ENCODE measurements at places on chromosomes 1 and 21.

DNA sequence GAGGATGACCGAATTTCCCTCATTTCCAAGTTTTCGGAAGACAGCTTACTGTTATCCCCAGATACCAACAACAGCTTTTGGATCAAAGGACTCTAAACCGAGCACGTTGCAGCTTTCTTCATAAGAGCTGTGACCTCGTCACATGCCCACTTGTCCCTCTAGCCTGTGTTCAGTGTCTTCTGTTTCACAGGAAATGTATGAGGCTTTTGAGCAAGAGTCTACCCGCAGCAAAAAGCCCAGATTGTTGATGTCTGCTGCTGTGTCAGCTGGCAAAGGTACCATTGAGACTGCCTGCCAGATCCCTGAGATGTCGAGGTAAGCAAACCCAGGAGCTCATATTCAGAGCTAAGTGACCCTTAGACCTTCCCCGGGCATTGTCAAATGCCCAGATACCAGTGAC, 24.1 kb downstream of the CHI3L2 start:
- no peak for DNase-seq

DNA sequence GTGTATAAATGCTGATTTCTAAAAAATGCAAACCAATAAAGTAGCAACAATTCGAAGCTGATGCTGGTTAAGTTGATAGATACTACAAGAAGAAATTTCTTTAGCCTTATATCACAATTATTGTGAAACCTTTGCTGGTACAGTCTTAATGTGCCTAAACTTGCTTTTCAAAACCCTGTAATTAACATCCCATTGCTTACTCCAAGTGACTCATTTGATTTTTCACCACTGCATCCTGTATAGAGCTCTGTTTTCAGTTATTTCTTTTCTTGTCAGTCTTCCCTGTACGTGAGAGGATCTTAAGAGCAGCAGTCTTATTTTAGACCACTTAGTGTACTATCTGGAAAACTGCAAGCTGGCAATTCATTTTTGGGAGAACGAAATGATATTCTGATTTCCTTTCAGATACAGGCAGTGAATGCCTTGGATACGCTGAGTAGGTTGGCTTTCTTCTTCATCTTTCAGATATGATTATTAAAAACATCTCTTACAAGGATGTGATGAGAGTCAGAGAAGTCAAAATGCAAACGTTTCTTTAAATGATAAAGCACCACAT, 210.3 kb downstream of the KCTD3 start:
- peak; percentile 50 for DNase-seq

GRCh38 chr1:8472668-8473067, 154.8 kb downstream of the SLC45A1 start:
- no peak for DNase-seq

DNA sequence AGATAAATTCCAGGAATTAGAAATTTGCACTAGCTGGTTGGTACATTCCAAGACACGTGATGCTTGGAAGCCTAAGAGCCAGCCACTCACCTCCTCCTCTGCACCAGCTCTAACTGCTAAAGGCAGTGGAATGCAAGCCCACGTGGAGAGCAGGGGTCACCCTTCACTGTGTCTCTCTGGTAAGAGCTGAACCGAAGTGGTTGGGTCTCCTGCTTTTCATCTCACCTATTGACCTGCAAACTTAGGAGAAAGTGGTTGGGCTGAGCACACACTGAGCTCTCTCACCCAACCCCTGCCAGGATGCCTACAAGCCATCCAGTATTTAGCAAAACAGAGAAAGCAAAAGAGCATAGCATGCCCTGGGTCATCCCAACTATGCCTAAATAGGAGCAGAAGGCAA, 19.3 kb downstream of the HAO2 start:
- DNase-seq = no peak

- no peak for DNase-seq
Measured at GRCh38 chr1:198620951-198621824, 17.7 kb upstream of the PTPRC start.

GRCh38 chr1:111643097-111643496, 23.5 kb downstream of the RAP1A start:
- DNase-seq = no peak

GRCh38 chr1:110615548-110616130, 9.5 kb upstream of the KCNA2 start:
- peak; percentile 70 for DNase-seq

DNA sequence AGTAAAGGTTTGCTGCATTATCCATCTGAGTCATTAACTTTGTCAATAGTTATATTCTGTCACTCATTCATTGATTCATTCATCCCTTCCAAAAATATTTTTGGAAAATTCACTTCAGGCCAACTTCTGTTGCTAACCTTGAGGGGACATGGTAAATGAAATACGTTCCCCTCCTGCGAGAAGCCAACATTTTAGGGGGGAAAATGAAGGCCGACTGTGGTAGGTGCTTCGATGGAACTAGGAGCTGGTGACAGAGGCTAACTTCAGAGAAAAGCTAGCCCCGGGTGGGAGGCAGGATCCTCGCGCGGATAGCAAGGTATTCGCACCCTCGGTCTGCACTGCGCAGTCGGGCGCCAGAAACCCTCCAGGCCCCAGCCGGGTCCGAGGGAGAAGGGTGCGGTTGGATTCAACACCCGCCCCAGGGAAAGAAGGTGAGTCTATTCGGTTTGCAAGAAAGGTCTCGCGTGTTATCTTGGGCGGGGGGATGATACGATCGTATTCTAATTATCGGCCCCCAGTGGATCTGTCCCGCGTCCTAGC, 646 bp upstream of the RRP15 start:
- DNase-seq = no peak

DNA sequence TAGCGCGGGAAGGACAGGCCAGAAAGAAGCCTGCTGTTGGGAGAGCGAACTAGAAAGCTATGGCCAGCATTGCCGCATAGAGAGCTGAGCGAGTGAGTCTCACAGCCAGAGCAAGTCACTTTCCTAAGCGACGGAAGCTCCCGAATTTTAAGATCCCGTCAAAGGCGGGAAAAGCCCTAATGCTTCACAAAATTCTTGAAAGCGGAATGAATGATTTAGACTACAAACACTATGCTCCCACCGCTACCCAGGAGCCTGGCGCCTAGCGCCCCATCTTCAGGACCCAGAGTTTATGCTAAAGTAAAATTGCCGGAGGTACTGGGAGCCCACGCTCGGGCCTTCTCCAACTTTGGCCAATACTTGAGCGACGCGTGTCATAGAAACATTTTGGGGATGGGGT, 409.9 kb upstream of the ESRRG start:
- DNase-seq = no peak

- no peak for DNase-seq
Measured at GRCh38 chr1:22139817-22140216, 3.1 kb downstream of the WNT4 start.

DNA sequence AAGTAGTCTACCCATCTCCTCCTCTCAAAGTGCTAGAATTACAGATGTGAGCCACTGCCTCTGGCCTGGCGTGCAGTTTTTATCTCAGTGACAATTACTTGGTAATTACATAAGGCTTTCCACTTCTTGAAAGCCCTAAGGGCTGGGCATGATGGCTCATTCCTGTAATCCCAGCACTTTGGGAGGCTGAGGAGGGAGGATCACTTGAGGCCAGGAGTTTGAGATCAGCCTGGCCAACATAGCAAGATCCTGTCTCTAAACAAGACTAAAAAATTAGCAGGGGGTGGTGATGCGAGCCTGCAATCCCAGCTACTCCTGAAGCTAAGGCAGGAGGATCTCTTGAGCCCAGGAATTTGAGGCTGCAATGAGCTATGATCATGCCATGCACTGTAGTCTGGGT, 7.7 kb downstream of the HHAT start:
- no peak for DNase-seq

- DNase-seq = no peak
Measured at GRCh38 chr1:213131851-213132655, 81.0 kb downstream of the RPS6KC1 start.

- DNase-seq = no peak
Measured at GRCh38 chr21:28791595-28792282, 200.9 kb downstream of the LTN1 start.

- no peak for DNase-seq
Measured at GRCh38 chr1:119235120-119235519, 94.7 kb upstream of the WARS2 start.

- no peak for DNase-seq
Measured at GRCh38 chr1:43729816-43730463, 22.6 kb downstream of the ST3GAL3 start.

GRCh38 chr1:192630521-192631287, 5.2 kb upstream of the RGS13 start:
- no peak for DNase-seq

GRCh38 chr1:183879966-183880365, 75.0 kb downstream of the RGL1 start:
- DNase-seq = no peak

GRCh38 chr1:226634166-226634588, 85.6 kb downstream of the STUM start:
- DNase-seq = peak; percentile 79

GRCh38 chr21:37063433-37063832, 9.4 kb downstream of the PIGP start:
- no peak for DNase-seq

DNA sequence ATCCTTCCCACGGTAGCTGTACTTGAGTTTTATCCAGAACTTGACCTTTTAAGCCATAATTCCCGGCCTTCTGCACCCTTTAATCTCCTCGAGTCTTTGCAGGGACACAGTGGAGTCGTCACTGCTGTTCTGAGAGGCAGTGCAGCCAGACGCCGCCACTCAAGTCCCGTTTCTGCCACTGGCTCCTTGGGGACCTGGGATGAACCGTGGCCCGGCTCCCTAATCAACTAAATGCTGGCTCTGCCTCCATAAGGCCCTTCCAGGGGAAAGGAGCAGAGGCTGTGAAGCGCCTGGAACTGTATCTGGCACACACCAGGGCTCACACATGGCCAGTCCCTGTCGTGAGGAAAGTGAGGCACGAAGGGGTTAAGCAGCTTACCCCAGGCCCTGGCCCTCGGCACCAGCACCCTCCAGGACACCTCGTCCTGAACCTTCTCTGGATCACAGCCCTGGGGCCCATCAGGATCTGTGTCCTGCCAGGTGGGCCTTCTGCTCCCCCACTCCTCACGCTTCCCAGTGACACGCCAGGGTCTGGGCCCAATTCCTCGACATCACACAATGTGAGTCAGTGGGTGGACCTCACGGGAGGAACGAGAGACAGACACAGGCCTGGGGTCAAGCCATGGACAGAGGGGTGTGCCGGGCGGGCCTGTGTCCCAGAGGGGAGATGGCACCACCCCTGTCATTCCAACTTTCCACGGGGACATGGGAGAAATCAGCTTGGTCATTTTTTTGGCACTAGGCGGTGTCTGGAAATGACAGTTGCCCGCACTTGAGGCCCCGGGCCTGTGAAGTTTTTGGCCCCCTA, 23.5 kb upstream of the C1orf174 start:
- DNase-seq = no peak

DNA sequence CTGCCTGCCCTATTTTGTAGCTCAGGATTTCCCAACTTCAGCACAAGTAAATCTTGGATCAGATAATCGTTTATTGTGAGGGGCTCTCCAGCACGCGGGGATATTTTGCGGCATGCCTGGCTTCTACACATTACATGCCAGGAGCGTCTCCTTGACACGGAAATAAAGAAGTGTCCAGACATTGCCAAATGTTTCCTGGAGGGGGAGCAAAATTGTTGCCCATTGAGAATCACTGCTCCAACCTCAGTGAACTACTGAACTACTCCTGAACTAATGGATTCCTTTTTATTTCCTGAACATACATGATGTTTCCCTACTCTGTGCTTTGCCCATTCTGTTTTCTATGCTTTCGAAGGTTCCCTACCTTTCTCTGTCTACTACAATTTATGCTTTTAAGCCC, 1359.1 kb upstream of the ADGRL2 start:
- DNase-seq = no peak

DNA sequence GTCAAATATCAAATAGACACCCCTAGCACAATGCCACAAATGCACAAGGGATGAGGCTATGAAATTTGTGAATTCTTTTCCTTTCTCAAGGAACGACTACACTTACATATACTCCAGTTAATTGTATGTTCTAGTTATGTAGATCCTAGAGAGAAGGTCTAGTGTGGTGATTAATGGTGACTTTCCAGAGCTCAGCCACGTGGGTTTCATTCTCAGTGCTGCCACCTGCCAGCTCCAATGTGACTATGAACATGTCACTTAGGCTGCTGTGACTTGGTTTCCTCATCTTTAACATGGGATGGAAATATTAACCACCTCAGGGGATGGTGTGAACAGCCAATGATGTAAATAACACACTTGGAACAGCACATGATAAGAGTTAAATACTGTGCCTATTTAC, 138.3 kb downstream of the APP start:
- DNase-seq = no peak

GRCh38 chr1:6401673-6402072, 8.1 kb upstream of the ACOT7 start:
- no peak for DNase-seq

DNA sequence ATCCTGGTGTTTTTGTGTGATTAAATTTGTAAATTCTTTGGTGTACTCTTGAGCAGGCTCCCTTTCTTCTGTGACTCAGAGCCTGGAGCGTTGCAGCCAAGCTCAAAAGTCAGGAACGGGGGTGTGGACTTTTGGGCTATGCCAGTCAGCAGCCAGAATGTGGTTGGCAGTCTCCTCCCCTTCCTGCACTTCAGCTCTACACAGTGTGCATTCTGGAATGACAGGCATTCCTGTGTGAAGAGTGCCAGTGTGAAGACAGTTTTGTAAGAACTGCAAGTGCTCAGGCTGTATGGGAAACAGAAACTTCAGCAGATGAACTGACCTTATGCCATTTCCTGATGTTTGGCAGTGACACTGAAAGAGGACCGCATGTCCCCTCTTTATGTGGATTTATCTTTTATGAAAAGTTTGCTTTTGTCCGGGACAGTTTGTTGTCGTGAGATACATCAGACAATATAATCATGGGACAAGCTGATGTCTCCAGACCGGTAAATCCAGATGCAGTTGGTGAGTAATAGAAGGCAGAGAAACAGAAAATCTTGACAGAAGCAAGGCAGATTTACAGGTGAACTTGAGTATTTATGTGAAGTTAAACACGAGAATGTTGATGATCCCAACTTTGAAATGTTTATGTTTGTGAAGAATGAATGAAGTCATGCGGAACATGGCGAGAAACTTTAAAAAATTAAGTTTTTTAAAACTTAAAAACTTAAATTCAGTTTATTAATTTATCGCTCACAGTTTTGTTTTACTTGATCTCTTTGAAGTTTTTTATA, 67.7 kb upstream of the RCC1 start:
- DNase-seq = peak; percentile 91

DNA sequence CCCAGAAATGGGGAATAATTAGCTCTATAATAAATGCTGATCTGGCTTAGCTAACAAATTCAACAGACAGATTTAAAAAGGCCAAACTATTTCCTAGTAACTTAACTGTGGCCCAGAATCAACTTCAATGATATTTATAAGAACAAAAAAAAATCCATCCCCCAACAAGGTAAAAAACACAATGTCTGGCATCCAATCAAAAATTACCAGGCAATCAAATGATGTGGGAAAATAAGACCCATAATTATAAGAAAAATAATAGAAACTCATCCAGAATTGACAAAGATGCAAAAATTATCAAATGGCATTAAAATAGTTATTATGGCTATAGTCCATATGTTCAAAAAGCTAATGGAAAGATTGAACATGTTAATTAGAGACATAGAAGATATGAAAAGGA, 42.4 kb upstream of the CDC14A start:
- DNase-seq = no peak

GRCh38 chr1:156336242-156336641, 1.9 kb downstream of the CCT3 start:
- DNase-seq = no peak

GRCh38 chr1:184366997-184367396, 19.8 kb upstream of the C1orf21 start:
- DNase-seq = no peak

All from RWPE1 (cell line).